ENCODE measurements at places on chromosomes 2 and 18.

GRCh38 chr2:192286093-192286701 is 91.5 kb upstream of the TMEFF2 start:
- DNase-seq = no peak

- no peak for DNase-seq
These were observed 18.4 kb downstream of the PREPL start for GRCh38 chr2:44342854-44343253.

DNA sequence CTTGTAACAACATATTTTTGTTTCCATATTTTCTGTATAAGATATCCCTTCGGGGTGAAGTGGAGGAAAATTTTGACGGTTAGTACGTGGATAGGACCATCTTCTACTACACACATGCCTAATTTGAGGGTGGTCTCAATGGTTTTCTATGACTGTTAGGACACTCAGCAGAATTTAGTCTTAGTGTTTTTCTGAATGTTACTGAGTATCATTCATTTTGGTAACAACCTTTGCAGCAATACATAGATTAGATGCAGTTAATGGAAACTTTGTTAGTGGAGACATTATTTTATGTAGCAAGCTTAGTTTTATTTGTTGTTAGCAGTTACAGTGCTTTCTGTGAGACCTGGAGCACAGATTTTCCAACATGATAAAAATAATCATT is 1.6 kb downstream of the ITGAV start:
- no peak for DNase-seq

DNA sequence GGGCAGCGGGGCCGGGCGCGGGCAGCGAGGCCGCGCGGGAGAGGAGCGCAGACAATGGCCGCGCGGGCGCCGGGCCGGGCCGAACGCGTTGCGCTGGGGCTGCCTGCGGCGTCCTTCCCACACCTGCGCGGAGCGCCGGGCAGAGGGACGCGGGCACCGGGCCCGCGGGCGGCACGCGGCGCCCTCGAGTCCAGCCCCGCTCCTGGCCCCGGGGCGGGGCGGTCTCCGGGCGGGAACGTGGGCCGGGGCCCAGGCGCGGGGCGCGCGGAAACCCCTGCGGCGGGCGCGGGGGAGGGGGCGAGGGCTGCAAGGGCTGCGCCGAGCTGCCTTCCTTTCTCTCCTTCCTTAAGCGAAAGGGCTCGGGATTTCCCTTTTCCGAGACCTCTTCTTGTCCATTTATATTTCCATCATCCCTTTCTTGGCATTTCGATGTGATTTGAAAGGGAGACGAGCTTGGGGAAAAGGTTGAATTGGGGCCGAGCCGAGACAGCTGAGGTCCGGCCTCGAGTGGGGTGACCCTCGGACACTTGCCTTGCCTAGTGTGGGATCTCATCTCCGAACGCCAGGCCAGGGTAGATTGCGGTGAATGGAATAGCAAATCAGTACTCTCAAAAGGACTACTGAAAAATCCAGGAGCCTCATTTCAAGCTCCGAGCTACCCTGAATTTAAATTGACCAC is 676 bp downstream of the KLHL23 start:
- DNase-seq = no peak

Measured in DMS 273 treated with DMSO at 0.1 percent for 48 hours (cell line).